Kidney capillary endothelial cell (primary cell): ENCODE measurements at places on chromosomes 2 and 18.

- DNase-seq = peak; percentile 94
Measured at GRCh38 chr2:46067501-46068305, 229.5 kb upstream of the EPAS1 start.

DNA sequence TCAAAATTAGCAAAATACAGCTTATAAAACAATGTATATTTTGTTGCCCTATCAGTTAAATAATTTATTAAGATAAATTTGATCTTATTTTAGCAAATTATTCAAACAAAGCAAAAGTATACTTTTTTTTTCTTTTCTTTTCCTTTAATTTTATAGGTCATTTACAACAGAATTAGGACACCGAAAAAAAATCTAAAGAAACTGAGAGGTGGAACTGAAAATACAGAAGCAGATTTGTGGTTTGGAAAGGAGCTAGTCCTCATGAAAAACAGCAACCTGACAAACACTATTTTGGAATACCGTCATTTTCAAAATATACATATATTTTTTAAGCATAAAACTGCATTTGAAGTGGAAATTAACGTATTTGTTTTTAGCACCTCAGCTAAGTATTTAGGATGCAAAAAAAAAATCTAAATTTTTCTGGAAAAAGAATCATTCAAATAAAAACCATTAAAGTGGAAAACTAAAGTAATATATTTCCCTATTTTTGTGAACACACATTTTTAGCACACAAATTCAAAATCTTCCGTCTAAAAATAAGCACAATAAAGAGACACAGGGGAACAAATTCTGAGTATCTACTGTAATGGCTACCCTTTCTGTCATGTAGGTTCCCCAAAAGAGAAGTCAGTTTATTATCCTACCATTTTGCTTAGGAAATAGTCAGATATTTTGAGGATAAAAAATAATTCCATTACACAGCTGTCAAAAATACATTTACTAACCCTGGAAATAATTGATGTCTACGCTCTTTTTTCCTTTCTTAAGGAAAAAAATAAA is 2.7 kb downstream of the CCDC88A start:
- DNase-seq = no peak

GRCh38 chr2:129764376-129765325 is 214.8 kb upstream of the RAB6C start:
- DNase-seq = no peak

GRCh38 chr2:19881221-19881907 is 20.4 kb downstream of the TTC32 start:
- DNase-seq = no peak

DNA sequence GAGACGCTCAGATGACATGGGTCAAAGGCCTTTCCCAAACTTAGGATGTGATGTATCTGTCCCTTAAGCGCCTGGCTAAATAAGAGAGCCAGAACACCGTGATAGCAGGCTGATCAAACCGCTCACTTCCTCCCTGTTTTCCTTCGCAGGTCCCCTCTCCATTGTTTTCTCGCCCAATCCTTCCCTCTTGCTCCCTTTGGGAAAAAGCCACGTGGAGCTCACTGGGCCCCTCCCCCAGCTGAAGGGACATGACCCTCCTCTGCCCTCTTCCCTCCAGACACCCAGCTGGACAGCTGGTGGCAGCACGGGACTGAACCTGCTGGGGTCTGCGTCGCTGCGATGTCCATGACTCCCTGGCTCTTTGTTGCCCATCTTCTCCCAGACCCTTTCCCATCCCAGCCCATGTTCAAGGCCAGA is 201.7 kb downstream of the TNS1 start:
- DNase-seq = no peak

DNA sequence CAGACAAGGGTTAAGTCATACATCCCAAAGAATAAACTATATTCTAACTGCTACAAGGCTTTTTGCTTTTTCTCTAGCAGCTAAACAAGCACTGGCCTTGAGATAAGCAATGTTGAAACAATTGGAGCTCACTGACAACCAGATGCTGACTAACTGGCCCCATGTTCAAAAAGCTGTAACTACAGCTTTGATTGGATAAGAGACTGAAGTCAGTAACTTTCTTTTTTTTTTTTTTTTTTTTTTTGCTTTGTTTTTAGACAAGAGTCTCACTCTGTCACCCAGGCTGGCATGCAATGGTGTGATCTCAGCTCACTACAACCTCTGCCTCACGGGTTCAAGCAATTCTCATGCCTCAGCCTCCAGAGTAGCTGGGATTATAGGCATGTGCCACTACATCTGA is 45.4 kb upstream of the TMEM163 start:
- no peak for DNase-seq

- no peak for DNase-seq
Measured at GRCh38 chr18:6557057-6557769, 142.5 kb upstream of the L3MBTL4 start.

DNA sequence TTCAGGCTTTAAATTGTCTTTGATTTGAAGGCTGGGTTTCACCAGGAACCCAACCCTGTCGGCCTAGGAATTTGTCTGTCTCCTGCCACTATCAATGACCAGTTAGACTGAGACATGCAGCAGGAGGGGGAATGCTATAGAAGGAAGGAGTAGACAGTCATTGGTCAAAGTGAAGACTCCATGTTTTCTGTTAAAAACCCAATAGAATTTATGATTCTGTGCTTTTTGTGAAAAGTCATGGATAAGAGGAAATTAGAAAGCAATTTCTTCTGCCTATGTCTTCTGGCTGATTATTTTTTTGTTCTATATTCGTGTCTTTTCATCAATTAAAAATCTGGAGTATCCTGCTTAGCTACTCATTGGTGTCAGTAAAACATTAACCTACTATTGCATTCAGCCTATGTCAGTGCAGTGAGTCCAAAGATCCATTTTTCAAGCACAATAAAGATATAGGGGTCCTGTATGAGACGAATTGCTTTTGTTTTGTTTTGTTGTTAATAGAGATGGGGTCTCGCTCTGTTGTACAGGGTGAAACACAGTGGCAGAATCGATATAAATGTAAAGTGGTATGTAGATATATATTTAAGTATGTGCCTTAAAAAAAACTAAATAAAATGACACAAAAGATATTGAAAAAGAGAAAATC is 7.9 kb upstream of the KYNU start:
- no peak for DNase-seq

DNA sequence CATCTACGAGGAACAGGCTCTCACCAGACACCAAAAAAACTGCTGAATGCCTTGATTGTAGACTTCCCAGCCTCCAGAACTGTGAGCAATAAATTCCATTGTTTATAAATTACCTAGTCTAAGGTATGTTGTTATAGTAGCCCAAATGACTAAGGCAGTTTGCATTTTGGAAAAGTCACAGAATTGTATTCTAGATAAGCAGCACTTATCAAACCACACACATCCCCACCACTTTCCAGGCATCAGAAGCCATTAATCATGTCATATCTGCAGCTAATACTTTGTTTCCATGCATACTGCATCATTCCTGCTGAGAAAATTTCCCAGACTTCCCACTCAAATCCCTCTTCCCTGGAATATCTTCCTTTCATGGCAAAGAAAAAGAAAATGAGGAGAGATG is 187.2 kb downstream of the INO80D start:
- DNase-seq = no peak

- DNase-seq = no peak
Measured at GRCh38 chr2:240614391-240614790, 10.9 kb upstream of the GPR35 start.

DNA sequence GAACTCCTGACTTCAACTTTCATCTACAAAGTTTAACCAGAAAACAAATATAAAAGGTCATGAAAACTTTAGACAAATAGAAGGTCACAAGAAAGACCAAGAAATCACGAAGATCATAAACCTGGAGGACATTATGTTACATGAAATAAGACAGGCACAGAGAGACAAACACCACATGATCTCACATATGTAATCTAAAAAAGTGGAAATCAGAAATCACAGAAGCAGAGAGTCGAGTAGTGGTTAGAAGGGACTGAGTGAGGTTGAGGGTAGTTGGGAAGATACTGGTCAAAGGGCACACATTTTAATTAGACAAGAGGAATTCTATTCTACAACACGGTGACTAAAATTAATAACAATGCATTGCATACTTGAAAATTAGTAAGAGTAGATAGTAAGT is 1.4 kb downstream of the GCFC2 start:
- peak; percentile 10 for DNase-seq

DNA sequence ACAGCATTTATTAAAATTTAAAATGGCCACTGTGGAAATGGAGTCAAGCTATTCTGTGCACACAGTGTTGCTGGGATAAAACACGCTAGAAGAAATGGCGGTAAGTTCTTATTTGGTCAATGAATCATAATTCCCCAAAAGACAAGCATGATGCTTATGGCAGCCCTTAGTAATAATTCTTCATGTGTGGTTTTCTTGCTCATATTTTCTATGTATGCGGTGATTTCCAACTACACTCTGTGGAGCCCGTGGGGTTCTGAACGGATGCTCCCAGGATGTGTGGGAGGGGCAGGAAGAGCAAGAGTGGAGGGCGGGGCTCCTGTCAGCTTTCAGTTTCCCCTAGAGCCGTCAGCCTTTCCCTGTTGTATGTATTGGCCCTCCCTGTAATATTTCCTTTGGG is 91.7 kb upstream of the RMDN2 start:
- no peak for DNase-seq
